Foreskin keratinocyte (primary cell): ENCODE measurements at places on chromosomes 12 and 14. TPM values are rescaled to one million over a fixed set of nuclear protein-coding genes. Genes with fewer than 3 reads are reported as not detected.

GRCh38 chr14:96398432-96398831, 6.5 kb downstream of the AK7 start:
- no peak for DNase-seq

DNA sequence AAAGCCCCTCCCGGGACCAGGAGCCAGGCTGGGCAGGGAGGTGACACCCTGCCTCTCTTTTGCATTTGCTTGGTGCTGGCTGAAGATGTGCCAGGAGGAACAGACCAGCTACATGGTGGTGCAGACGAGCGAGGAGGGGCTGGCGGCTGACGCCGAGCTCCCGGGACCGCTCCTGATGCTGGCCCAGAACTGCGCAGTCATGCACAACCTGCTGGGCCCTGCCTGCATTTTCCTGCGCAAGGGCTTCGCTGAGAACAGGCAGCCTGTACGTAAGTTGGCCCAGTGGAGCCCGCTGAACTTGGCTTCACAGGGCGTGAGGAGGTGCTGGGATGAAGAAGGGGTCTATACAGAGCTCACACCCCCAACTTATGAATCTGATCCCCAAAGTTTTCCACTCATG, 15.6 kb downstream of the CABP1 start:
- no peak for DNase-seq

DNA sequence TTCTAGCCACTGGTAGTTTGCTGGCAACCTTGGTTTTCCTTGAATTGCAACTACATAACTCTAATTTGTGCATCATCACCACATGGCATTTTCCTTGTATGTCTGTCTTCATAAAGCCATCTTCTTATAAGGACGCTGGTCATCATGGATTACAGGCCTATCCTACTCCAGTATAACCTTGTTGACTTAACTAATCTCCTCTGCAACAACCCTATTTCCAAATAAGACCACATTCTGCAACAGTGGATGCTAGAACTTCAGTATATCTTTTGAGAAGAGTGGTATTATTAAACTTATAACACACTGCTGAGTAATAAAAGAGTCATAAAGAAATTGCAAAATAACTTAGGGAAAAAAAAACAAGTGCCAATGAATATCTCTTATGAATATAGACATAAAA, 511.8 kb upstream of the FOXG1 start:
- DNase-seq = no peak

AVPR1A gene
- not detected in 2 replicates for total RNA-seq

GRCh38 chr12:30974746-30975500, 48.4 kb downstream of the TSPAN11 start:
- no peak for DNase-seq
